Activated naive CD4-positive, alpha-beta T cell treated with anti-CD3 and anti-CD28 coated beads, Interleukin-2, amount 50 U/mL, for 72 hours (primary cell): ENCODE measurements at places on chromosomes 4 and X.

DNA sequence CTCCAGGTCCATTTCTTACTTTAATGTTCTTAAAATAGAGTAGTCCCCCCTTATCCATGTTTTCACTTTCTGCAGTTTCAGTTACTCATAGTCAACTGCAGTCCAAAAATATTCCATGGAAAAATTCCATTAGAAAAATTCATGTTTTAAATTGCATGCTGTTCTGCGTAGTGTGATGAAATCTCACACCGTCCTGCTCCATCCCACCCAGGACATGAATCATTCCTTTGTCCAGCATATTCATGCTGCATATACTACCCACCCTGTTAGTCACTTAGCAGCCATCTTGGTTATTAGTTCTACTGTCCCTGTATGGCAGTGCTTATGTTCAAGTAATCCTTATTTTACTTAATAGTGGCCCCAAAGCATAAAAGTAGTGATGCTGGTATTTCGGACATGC, 5.4 kb upstream of the PDLIM5 start:
- no peak for DNase-seq

DNA sequence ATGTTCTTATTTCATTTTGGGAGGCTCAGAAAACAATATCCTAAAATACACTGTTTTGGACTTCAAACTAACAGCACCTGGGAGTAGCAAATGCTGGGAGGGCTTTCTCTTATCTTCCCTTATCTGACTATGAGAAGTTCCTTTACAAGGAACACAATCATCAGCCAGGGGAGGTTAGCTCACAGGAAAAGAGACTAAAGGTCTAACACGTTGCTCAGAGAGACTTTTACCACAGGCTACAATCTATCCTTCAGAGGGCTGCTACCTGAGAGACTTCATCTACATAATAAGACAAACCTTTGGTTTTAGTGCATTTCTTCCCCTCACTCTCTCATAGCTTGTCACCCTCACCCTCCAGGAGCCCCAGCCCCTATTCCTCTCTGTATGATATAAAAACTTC, 35.8 kb downstream of the MEPE start:
- no peak for DNase-seq

- no peak for DNase-seq
These were observed 159.8 kb upstream of the JADE1 start for GRCh38 chr4:128649575-128650205.

DNA sequence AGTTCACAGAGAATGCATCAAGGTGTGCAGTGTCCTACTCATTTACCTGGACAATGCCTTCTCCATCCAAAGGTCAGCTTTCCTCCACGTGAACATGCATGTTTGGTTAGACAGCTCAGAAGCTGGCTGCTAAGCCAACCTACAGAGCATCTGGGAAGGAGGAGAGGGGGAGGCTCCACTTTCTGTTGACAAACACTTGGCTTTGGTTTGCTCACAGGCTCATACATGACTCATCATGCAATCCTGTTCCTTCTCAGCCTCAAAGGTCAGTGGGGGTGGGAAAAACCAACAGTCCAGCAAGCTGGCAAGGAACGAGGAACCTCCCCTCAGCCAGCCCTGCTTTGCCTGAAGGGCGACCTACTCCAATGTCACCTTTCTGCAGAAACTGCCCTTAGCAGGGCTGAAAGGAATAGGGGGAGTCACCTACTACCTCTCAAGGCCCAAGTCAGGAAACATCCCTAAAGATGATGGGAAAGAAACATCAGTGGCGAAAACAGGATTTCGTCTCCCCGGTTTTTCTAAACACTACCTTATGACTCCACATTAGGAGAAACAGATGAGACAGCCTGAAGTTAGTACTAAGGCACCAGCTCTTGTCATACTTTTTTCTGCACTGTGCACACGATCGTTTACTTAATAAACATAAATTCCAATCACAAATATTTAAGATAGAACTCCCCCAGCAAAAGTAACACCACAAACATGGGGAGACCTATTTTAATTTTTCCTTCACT, 37.9 kb downstream of the RELL1 start:
- no peak for DNase-seq

GRCh38 chr4:117949621-117950020, 84.7 kb upstream of the NDST3 start:
- DNase-seq: no peak

DNA sequence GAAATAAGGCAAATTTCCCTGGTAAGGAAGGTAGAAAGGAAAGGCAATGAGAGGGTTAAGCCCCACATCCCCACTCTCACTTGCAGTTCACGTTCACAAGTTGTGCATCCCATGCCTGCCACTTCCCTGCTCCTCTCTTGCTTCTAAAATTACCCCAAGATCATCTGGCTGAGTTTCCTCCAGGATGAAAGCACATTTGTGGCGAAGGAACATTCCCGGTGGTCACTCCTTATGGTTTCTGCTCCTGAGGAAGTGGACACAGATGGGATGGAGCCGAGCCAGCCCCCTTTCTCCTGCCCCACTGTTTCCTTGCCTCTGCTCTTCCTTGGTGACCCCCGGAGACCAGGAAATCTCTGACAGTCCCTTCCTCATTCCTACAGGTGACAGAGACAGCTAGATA, 37.5 kb downstream of the SPINK2 start:
- DNase-seq: no peak

- no peak for DNase-seq
These were observed 23.4 kb upstream of the ZFP42 start for GRCh38 chr4:187972135-187972534.

DNA sequence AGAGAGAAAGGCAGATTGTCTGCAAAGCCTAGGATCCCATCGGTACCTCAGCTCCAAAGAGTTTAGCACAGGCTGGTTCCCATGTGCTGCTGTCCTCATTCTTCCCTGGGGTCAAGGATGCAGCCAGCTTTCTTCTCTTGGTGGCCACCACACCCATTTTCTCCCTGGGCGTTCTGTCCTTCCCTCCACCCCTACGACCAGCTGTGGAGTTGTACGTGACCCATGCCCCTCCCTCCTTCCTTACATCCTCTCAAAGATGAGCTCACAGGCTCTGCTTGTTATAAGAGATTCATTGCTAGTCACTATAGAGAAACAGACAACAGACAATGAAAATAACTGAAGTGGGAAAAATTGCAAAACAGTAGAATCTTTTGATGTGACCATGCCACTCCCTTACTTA, 74.0 kb upstream of the KLF3 start:
- DNase-seq: no peak

DNA sequence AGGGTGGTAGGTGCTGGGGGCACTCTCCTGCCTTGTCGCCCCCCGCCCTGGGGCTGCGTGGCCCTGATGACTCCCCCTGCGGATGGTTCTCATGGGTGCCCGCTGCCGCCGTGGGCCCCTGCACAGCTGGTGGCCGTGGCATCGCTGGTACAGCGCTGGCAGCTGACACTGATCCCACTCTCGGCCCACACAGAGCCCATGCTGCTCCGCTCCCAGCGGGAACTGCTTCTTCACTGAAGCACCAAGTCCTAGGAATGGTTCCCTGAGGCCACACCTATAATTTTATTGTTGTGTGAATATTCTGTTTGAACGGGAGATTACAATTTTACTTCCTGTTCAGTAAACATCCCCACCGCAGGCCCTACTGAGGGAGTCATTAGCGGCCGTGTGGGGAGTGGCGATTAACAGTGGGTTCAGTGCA, 138.6 kb upstream of the NKX1-1 start:
- no peak for DNase-seq

GRCh38 chr4:14078326-14078725, 450.8 kb upstream of the BOD1L1 start:
- DNase-seq: no peak

GRCh38 chrX:107755721-107756120, 19.9 kb downstream of the TSC22D3 start:
- DNase-seq: no peak

- DNase-seq: no peak
These were observed 54.4 kb downstream of the RNF150 start for GRCh38 chr4:141078871-141079270.

DNA sequence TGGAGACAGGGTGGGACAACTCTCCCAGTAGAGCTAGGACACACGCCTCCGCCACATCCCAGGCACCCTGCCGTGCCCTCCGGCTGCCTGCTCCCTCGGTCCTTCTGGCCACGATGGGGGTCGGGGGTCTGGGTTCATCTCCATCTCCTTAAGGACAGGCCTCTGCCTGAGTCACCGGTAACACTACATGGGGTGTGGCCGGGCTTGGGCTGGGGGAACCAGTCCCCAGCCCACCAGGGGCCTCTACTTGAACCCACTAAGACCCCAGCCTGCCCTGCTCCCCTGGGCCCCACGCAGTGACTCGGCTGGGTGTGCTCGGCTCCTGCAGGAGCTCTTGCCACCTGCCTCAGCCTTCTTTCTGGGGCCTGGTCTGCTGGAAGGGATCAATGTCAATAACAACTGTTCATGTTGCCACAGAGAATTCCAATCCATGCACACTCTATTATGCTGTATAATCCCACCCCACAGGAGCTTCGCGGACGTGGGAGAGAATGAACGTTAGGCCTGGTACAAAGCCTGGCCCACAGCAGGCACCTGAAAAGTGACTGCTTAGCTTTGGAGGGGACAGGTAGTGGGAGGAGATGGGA, 177.7 kb upstream of the PSAPL1 start:
- no peak for DNase-seq

- DNase-seq: no peak
These were observed 5.7 kb downstream of the NSG1 start for GRCh38 chr4:4392501-4393183.

DNA sequence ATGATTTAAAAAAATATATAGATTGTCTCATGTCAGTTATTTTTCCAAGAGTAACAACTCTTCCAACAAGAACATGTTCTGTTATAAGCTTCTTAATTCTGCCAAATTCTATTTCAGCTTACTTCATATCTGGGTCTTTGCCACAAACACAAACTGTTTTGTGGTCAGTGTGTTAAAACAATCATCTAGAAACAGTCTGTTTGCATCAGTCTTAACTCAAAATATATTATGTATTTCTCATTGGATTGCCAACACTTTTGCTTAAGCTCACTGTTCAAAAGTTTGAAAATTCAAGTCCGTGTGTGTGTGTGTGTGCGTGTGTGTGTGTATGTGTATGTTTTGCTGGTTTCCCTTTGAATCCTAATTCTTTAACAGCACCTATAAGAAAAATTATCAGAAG, 752.3 kb upstream of the NDST4 start:
- DNase-seq: no peak

DNA sequence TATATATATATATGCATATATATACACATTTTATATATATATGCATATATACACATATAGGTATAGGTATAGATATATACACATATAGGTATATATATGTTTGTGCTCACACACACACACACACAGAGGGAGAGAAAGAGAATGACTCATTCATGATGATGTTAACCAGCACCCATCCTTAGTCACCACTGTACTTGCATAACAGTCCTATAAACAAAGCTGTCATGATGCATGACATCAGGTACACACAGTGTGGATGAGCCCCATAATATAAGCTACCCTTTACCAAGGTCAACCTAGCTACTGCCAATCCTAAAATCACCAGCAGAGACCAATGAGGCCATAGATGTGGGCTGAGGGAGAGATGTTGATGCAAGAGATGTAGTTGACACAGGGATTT, 1408.0 kb downstream of the RAPGEF2 start:
- DNase-seq: no peak

GRCh38 chr4:151532001-151532708, 123.2 kb downstream of the FHIP1A start:
- DNase-seq: no peak

DNA sequence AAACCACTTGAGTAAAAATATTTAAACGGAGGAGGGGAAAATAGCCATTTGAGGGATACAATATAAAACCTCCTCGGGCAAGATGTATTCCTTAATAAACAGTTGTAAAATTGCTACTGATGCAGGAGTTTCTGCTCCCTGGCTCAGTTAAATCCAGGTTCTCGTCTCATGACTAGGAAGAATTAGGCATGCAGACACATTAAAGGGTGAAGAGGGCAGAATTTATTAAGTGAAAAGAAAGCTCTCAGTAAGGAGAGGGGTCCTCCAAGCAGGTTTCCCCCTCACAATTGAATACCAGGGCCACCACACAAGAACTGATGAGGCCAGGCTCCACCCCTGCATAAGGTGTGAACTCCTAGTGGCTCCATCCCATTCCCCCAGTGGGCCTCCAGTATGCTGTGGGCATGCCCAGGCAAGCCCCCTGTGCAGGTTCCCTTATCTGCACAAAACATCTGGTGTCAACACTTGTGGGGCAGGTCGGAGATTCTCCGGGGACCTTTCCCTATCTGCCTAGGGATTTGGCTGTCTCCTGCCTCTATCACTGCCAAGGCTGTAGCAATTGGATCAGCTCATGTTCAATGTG, 80.4 kb downstream of the HS6ST2 start:
- DNase-seq: no peak

- no peak for DNase-seq
These were observed 92.9 kb upstream of the USP38 start for GRCh38 chr4:143091862-143092261.

DNA sequence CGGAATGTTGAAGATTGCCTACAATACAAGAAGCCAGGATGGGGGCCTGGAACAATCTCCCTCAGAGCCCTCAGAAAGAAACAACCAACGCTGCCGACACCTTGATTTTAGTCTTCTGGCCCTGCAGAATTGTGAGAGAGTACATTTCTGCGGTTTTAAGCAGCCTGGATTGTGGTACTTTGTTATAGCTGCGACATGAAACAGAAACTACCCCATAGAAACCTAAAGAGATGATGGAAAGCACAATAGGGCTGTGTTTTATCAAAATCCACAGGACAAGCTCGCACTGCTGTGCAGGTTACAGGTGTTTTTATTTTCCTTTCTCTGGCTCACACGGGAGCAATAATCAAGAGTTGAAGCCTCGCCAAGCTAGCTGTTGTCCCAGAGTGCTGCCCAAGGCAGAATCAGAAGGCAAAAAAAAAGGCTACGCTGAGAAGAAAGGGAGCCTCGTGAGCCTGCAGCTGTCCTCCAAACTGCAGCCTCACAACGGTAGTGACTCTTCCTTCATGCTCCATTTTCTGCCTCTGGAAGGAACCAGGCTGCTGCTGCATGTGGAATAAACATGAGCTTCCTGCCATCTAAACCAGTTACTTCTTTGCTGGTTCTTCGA, 232.4 kb downstream of the LDB2 start:
- no peak for DNase-seq

- DNase-seq: no peak
These were observed 19.1 kb downstream of the GPRASP3 start for GRCh38 chrX:102739657-102740056.

DNA sequence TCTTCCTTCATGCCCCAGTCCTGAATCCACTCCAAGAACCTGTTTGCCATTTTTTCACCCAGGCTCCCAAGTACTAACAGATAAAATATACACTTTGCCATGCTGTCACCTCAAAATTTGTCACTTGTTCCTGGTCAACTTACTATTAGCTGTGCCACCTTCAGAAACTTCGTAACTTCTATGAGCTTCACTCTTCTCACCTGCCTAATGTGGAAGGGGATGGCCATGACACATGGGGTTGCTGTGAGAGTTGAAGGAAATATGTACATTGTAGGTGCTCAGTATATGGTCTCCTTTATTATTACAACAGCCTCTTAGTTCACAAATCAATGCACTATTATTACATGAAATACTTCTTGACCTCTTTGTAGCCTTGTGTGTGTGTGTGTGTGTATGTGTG, 10.4 kb downstream of the TMSB4X start:
- DNase-seq: no peak
